ENCODE measurements at places on chromosomes 2 and 18.

DNA sequence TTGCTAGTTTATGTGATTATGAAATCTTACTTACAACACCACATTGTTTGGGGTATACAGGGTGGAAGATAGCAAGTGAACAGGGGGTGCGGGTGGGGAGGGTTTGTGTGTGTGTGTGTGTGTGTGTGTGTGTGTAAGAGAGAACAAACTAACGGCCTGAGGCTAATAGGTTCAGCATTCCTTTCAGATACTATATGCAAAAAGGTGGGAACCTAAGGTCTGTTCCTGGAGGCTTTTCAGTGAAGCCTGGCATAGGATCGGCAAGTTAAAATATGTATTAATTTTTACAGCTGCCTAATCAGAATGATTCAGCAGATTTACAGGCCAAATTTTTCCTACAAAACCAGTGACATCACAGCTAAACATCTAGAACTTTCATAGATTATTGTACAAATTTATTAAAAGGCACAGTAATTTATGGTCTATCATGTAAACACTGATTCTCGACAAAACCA lies 7.6 kb upstream of the SPDYA start:
- no peak for DNase-seq

GRCh38 chr2:107984707-107985106 lies 1.6 kb upstream of the SLC5A7 start:
- no peak for DNase-seq

DNA sequence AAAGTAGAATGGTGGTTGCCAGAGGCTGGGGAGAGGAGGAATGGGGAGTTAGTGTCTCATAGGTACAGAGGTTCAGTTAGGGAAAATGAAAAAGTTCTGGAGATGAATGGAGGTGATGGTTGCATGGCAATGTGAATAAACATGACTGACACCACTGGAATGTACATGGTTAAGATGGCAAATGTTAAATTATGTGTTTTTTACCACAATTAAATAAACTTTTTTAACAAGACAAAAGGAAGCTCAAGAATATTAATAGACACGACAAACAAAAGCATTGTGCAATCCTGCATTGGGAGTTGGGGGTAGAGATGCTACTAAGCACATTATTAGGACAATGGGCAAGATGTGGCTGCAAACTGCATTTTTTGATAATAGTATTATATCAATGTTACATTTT lies 147.7 kb downstream of the TWIST2 start:
- DNase-seq = no peak

- no peak for DNase-seq
Measured at GRCh38 chr2:209929369-209929768, 73.1 kb upstream of the RPE start.

- no peak for DNase-seq
Measured at GRCh38 chr2:1995584-1995983, 251.3 kb upstream of the PXDN start.

Measured in Kasumi-1 (cell line).